ENCODE measurements at places on chromosomes 1 and 21. TPM values are rescaled to one million over a fixed set of nuclear protein-coding genes. Genes with fewer than 3 reads are reported as not detected.

PRR9 gene
- not detected for total RNA-seq

GJC2 gene
- 11.3 TPM for total RNA-seq

CLCA4 gene
- not detected for total RNA-seq

ARID1A gene
- 39.5 TPM for total RNA-seq

SVBP gene
- total RNA-seq: 22.7 TPM

EXTL2 gene
- total RNA-seq: 18.0 TPM

WDR64 gene
- not detected for total RNA-seq

GRCh38 chr1:11930571-11931445, 3.7 kb upstream of the PLOD1 start:
- no peak overlapping the region for H3K4me3 ChIP-seq
- no peaks in the 10 kb centered on the region for H3K36me3 ChIP-seq
- H3K4me1 ChIP-seq: peaks cover 55% of the 10 kb centered on the region
- peak overlapping the region; percentile 69 for H3K27ac ChIP-seq
- no peak for DNase-seq

DNA sequence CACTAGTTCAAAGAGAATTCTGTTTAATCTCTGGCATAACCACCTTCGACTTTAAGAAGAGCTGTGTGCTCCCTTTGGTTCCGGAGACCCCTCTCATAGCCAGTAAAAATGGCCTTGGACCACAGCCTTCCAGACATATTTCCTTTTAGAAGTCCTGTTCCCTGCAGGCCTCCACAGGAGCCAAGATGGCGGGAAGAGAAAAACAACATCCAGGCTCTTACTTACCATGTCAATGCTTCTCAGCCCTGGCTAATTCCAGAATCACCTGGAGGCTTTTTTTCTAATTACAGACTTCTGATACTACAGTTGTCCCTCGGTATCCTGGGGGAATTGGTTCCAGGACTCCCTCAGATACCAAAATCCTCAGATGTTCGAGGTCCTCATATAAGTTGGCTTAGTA, 362.5 kb downstream of the PBX1 start:
- H3K27ac ChIP-seq: no peak overlapping the region
- H3K4me1 ChIP-seq: peaks cover 27% of the 10 kb centered on the region
- no peak overlapping the region for H3K4me3 ChIP-seq
- no peaks in the 10 kb centered on the region for H3K27me3 ChIP-seq

DNA sequence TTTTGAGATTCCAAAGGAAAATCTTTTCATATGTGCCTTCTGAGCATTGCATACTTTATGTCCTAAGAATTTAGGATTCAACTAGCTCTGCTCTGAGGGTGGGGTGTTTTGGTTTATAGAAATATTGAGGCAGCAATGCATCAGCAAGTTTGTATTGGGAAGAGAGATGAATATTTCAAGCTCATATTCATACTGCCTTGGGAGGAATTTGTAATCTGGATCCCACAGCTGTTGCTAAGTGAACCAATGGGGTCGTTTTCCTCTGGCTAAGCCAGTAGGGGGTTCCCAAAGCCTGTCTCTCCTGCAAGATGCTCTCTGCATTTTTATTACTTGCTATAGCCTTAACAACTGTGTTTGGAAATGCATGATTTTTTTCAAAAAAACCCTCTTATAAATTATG, 130.6 kb downstream of the SNX7 start:
- no peaks in the 10 kb centered on the region for H3K4me1 ChIP-seq
- H3K4me3 ChIP-seq: no peak overlapping the region
- DNase-seq: no peak
- no peaks in the 10 kb centered on the region for H3K36me3 ChIP-seq
- no peaks in the 10 kb centered on the region for H3K27me3 ChIP-seq
- H3K27ac ChIP-seq: no peak overlapping the region

GRCh38 chr1:38053416-38054091, 7.0 kb upstream of the POU3F1 start:
- no peaks in the 10 kb centered on the region for H3K36me3 ChIP-seq
- H3K27me3 ChIP-seq: no peaks in the 10 kb centered on the region
- DNase-seq: no peak
- no peak overlapping the region for H3K4me3 ChIP-seq
- H3K27ac ChIP-seq: no peak overlapping the region

DNA sequence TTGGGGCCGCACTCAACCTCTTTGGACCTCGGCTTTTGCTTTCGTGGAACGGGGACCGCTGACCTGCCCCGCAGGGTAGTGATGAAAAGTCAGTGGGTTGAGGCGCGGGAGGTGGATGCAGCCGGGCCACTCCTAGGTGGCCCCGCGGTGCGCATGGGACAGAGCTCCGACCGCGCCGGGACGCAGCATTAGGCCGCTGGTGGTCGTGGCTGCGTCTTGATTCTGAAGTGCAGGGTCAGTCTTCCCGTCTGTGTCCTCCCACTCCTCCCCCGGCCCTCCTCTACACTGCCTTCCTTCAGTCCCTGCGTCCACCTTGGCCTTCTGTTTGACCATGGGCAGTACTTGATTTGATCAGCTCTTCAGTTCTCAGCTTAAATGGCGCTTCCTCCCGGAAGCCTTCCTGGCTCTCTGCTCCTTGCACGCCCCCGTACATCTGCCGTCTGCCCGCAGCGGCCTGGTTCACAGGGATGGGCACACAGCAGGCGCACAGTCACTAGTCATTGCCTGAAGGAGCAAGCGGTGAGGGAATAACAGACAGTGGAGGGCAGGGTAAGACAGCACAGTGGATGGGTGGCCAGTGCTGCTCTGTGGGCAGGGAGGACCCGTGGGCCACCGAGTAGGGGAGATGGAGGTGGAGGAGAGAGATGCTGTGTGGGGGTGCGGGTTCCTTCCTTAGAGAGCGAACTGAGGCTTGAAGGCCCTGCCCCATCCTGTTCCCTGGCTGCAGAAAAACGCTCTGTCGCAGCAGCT, 633 bp downstream of the THEMIS2 start:
- no peaks in the 10 kb centered on the region for H3K36me3 ChIP-seq
- DNase-seq: no peak
- H3K27ac ChIP-seq: peak overlapping the region; percentile 55
- H3K4me3 ChIP-seq: peak overlapping the region; percentile 73
- H3K4me1 ChIP-seq: peaks cover 5% of the 10 kb centered on the region

DNA sequence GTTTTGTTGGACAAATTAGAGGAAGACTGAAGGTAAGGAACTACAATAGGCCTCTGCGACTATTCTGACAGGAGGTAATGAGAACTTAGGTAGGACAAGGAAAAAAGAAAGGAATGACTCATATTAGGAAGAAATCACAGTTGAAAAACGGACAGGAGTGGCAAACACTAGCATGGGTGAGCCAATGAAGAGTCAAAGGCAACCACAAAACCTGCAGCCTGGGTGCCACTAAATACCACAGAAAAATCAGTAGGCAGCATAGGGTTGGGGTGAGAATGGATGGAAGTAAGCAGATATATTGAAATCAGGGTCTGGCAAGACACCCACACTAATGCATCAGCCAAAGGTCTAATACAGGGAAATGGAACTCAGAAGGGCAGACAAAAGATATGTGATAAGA, 10.0 kb downstream of the RBM34 start:
- H3K27me3 ChIP-seq: no peaks in the 10 kb centered on the region
- peaks cover 40% of the 10 kb centered on the region for H3K36me3 ChIP-seq
- H3K4me3 ChIP-seq: no peak overlapping the region
- no peak overlapping the region for H3K27ac ChIP-seq

GRCh38 chr1:93440706-93441105, 7.2 kb upstream of the FNBP1L start:
- H3K27me3 ChIP-seq: no peaks in the 10 kb centered on the region
- H3K36me3 ChIP-seq: no peaks in the 10 kb centered on the region
- no peak overlapping the region for H3K27ac ChIP-seq
- no peak for DNase-seq
- no peak overlapping the region for H3K4me3 ChIP-seq

DNA sequence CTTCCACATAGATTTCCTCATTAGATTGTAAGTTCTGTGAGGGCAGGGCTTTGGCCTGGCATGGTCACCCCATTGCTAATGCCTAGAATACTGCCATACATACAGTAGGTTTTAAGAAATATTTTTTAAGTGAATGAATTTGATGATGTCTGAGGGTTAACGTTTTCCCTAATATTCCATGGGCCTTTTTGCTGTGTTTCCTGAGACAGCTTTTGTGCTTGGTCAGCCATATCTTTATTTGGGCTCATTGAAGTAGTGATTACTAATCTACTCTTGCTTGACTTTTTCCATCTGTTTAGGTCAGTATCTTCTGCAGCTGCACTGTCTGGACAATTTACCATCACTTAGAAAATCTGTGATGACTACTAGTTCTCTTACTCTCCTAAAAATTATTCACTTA, 3.5 kb downstream of the CDC42 start:
- H3K4me1 ChIP-seq: peaks cover 77% of the 10 kb centered on the region
- no peak overlapping the region for H3K4me3 ChIP-seq
- H3K36me3 ChIP-seq: peaks cover 8% of the 10 kb centered on the region
- H3K27me3 ChIP-seq: no peaks in the 10 kb centered on the region
- H3K27ac ChIP-seq: peak overlapping the region; percentile 24

DNA sequence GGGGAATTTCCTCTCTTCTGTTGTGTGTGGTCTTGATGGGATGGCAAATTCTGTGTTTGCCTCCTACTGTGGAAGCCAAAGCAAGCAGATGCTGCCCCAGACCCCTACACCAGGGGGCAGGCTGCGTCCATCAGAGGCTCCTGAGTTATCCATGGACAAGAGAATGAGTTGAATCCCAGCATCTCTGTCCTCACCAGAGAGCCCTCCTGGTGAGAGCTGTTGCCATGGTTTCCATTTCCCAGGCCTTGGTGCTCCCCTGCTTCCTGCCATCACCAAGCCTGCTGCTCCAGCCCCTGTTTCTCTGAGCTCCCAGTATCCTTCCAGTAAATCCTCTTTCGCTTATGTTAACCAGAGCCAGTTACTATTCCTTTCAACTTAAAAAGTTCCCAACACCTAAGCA, 20.4 kb upstream of the GNG12 start:
- no peak overlapping the region for H3K27ac ChIP-seq
- no peak overlapping the region for H3K4me3 ChIP-seq
- no peak for DNase-seq
- peaks cover 14% of the 10 kb centered on the region for H3K4me1 ChIP-seq
- no peaks in the 10 kb centered on the region for H3K27me3 ChIP-seq

- no peaks in the 10 kb centered on the region for H3K27me3 ChIP-seq
- no peaks in the 10 kb centered on the region for H3K36me3 ChIP-seq
- DNase-seq: no peak
- H3K4me3 ChIP-seq: no peak overlapping the region
- H3K4me1 ChIP-seq: no peaks in the 10 kb centered on the region
- H3K27ac ChIP-seq: no peak overlapping the region
Measured at GRCh38 chr1:76351655-76352054, 277.1 kb downstream of the ST6GALNAC3 start.

- no peaks in the 10 kb centered on the region for H3K4me1 ChIP-seq
- H3K27ac ChIP-seq: no peak overlapping the region
- DNase-seq: no peak
- no peaks in the 10 kb centered on the region for H3K27me3 ChIP-seq
- H3K4me3 ChIP-seq: no peak overlapping the region
Measured at GRCh38 chr1:244254467-244254866, 197.2 kb downstream of the ADSS2 start.

GRCh38 chr1:245396615-245397014, 241.8 kb downstream of the KIF26B start:
- no peak overlapping the region for H3K4me3 ChIP-seq
- H3K27ac ChIP-seq: no peak overlapping the region
- no peaks in the 10 kb centered on the region for H3K27me3 ChIP-seq
- no peak for DNase-seq
- no peaks in the 10 kb centered on the region for H3K36me3 ChIP-seq

- no peaks in the 10 kb centered on the region for H3K4me1 ChIP-seq
- peak overlapping the region; percentile 82 for H3K27ac ChIP-seq
Measured at GRCh38 chr1:220803401-220804201, 16.9 kb downstream of the MTARC1 start.

- no peak overlapping the region for H3K27ac ChIP-seq
- no peak for DNase-seq
- no peaks in the 10 kb centered on the region for H3K36me3 ChIP-seq
- no peak overlapping the region for H3K4me3 ChIP-seq
- no peaks in the 10 kb centered on the region for H3K27me3 ChIP-seq
Measured at GRCh38 chr1:156852418-156852874, 6.5 kb downstream of the INSRR start.

GRCh38 chr1:110012100-110012780, 22.2 kb upstream of the STRIP1 start:
- no peak for DNase-seq
- H3K4me1 ChIP-seq: peaks cover 19% of the 10 kb centered on the region
- no peaks in the 10 kb centered on the region for H3K27me3 ChIP-seq

DNA sequence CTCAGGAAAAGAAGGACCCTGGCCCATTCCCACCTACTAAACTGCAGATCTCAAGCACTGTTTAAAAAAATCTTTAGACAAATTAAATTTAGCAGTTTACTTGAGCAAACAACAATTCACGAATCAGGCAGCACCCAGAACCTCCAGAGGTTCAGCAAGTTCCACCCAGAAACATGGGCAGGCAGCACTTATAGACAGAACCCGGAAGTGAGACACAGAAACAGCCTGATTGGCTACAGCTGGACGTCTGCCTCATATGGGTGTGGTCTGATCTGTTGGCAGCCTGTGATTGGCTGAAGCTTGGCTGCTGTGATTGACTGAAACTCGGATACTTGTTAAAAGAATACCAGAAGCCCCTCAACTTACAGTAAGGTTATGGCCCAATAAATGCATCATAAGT, 34.7 kb upstream of the COL6A2 start:
- DNase-seq: peak; percentile 50
- peaks cover 58% of the 10 kb centered on the region for H3K4me1 ChIP-seq
- no peaks in the 10 kb centered on the region for H3K36me3 ChIP-seq
- no peaks in the 10 kb centered on the region for H3K27me3 ChIP-seq
